Lung microvascular endothelial cell (primary cell): ENCODE measurements at places on chromosomes 1 and 21. TPM values are rescaled to one million over a fixed set of nuclear protein-coding genes. Genes with fewer than 3 reads are reported as not detected.

MCOLN3 gene
- total RNA-seq = not detected in 2 replicates

DNA sequence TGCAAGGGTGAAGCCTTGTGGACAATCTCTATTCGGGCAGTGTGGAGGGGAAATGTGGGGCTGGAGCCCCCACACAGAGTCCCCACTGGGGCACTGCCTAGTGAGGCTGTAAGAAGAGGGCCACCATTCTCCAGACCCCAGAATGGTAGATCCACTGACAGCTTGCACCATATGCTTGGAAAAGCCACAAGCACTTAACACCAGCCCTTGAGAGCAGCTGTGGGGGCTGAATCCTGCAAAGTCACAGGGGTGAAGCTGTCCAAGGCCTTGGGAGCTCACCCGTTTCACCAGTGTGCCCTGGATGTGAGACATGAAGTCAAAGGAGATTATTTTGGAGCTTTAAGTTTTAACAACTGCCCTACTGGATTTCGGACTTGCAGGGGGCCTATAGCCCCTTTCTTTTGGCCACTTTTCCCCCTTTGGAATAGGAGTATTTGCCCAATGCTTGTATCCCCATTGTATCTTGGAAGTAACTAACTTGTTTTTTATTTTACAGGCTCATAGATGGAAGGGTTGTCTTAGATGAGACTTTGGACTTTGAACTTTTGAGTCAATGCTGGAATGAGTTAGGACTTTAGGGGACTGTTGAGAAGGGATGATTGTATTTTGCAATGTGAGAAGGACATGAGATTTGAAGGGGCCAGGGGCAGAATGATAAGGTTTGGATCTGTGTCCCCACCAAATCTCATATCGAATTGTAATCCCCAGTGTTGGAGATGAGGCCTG lies 16.3 kb upstream of the COL6A1 start:
- DNase-seq = no peak

GPR89B gene
- 12.4 and 14.7 TPM in 2 replicates for total RNA-seq

- peak; percentile 30 for DNase-seq
These were observed 895.0 kb upstream of the B3GALT2 start for GRCh38 chr1:194081444-194081843.

DNA sequence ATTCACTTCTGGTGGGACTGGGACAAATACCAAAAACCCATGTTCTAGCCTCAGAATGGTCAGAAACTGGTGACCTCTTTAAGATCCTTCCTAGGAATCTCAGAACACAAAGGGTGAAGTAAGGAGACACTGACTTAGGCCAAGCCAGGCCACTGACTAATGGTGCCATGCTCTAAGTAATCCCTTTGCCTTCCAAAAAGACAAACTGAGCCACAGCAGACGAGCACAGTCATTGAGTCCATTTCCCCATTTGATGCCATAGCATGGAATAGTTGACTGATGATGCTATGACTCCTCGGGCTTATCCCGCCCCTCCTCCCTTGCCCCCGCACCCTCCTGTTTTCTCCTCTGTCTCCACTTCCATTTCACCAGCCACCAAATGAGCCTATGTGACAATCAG lies 145.8 kb upstream of the ZNF648 start:
- DNase-seq = no peak

DNA sequence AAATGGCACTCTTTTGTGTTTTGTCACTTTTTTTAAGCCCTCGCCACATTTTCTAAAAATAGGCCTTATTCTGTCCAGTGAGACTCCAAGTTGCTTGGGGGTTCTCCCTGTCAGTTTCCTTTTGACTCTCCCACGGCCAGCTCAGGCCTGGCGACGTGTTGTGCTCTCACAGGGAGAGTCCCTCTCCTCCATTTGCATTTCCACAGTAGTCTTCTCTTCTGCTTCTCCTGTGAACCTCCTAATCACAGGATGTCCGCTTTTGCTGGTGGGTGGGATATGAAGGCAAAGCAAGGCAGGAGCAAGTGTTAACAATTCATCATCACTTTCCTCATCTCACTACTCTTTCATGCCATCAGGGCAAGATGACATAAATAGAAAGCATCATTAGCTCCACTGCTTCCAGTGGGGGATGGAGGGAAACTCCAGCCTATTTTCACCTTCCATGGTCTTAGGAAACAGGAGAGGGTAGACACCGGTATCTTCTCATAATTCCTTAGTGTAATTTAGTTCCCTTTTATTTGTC lies 99.8 kb downstream of the INTS7 start:
- DNase-seq = no peak

- no peak for DNase-seq
These were observed 69.8 kb upstream of the PGBD5 start for GRCh38 chr1:230495891-230496385.

- no peak for DNase-seq
These were observed 136.2 kb upstream of the ZBTB40 start for GRCh38 chr1:22315315-22316078.

DNA sequence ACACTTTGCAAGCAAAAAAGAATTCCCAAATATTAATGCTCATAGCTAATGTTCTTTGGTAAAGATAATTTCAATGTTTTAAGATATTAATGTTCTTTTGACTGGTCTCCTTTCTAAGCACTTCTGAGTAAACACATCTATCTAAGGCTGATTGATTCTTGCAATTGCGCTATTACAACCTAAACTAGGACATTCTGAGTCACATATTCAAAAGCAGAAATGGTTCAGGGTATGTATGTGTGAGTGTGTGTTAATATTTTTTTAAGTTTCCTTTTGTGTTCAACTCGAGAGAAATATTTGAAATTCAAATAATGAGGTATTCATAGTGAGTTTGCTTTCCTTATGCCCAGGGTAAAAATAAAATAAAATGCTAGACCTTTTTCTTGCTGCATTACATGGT lies 203.6 kb upstream of the GRIK3 start:
- no peak for DNase-seq

GRCh38 chr1:47663286-47663685 lies 225.4 kb downstream of the FOXD2 start:
- DNase-seq = no peak

- no peak for DNase-seq
These were observed 222 bp upstream of the GIPC2 start for GRCh38 chr1:78045563-78045925.

TAF12 gene
- total RNA-seq = 17.9 and 22.6 TPM in 2 replicates

GRCh38 chr1:110676970-110677369 lies 2.2 kb upstream of the KCNA3 start:
- DNase-seq = no peak

GRCh38 chr1:193539731-193540459 lies 353.5 kb upstream of the B3GALT2 start:
- DNase-seq = no peak

DNA sequence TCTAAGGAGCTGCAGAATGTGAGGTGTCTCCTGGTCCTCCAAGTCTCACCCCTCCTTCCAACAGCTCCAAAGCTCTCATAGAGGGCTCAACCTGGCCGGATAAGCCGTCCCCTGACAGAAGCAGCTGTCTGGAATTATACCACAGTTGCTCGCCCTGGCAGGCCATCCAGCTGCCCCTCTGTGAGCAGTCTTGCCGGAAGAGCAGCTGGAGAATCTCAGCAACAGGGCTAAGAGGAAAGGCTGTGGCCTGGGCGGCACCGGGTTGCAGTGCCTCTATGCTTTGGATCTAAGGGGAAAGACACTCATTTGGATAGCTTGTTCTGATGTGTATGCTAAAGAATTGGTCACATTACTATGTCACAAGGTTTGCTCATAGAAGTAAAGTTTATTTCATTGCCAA lies 12.4 kb downstream of the TMCC2 start:
- no peak for DNase-seq

DNA sequence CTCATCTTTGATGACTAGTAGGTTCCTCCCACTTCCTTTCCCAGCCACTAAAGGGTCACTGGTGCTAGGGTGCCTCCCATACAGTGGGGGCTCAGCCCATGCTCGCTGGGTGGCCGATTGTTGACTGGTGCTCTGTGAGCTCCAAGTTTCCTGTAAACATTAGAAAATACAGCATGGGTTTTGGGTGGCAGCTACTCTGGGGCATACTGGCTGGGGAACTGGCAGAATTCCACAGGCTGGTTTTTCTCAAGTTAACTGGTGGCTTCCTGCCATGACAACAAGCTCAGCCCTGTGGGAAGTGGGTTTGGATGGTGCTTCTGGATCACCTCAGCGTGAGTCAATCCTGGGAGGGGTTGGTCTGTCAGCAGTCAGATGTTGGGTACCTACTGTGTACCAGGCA lies 28.7 kb upstream of the CRNN start:
- no peak for DNase-seq

ZNF593OS gene
- total RNA-seq = not detected in 2 replicates

- DNase-seq = no peak
These were observed 55.0 kb downstream of the TRABD2B start for GRCh38 chr1:47942240-47942629.

DNA sequence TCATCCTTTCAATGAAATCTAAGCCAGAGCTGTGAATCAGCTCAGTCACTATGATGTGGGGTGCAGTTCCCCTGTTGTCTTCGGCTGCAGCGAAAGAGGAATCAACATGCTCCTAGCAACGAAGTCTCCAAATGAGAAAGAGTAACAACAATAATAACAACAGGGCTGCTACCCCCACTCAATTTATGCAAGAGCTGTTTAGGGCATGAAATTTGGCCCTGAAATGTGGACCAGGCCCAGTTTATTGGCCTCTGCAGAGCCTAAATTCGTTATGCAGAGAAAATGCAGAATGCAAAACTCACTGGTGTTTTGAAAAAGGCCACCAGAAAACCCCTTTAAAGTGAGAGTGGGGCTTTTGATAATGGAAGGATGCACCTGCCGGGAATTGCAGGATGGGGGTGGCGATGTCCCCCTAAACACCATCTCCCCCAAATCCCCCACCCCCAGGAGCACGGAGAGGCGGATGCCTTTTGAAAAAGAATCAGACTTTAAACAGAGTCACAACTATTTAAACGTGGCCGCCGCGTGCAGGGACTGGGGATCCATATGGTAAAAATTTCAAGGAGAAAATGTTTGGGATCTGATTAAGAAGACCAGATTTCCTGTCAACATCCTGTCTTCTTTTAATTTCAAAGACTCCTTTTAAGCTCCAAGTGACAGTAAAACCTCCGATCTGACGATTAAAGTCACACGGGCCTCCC lies 1.9 kb downstream of the RUNX3 start:
- DNase-seq = no peak

VWA1 gene
- 2.2 and 5.0 TPM in 2 replicates for total RNA-seq

DNA sequence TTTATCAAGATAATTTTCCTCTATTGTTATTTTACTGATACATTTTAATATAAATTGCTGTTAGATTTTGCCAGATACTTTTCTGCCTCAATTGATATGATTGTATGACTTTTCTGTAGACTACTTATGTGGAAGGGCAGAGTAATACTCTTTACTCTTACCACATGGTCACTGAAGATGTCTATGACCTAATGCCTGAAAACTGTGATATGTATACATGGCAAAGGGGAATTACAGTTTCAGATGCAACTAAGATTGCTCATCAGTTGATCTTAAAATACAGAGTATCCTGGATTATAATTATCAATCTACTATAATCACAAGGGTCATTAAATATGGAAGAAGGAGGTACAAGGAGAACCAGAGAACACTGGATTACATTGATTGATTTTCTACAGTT lies 1528.0 kb downstream of the BRINP3 start:
- no peak for DNase-seq

FBXO2 gene
- 2.2 and 3.5 TPM in 2 replicates for total RNA-seq

GRCh38 chr1:8408151-8408839 lies 90.4 kb downstream of the SLC45A1 start:
- peak; percentile 90 for DNase-seq

DNA sequence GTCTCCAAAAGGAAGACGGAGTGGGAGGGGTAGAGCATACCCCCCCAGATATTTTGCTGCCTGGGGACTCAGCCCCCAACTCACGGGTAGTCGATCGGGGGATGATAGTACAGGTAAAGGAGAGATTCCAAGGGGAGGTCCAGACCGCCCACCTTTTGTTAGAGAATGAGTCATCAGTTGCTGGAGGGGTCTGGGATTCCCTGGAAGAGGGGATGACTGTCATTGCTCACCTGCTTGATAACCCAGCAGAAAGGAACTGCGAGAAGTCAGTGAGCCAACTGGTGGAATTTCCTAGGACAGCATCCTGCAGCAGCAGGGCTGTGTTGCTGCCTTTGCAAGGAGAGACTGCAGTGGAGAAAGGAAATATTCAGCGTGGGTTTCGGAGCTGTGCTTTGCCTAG lies 64.4 kb downstream of the MACF1 start:
- DNase-seq = no peak

DNA sequence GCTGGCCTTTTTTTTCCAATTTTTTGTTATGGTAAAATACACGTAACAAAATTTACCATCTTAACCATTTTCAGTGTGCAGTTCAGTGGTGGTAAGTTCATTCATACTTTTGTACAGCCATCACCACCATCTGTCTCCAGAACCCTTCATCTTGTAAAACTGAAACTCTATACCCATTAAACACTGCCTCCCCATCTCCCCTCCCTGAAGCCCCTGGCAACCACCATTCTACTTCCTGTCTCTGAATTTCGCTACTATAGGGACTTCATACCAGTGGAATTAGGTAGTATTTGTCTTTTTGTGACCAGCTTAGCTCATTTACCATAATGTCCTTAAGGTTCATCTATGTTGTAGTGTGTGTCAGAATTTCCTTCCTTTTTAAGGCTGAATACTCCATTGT lies 8.7 kb downstream of the PKNOX1 start:
- no peak for DNase-seq

DNA sequence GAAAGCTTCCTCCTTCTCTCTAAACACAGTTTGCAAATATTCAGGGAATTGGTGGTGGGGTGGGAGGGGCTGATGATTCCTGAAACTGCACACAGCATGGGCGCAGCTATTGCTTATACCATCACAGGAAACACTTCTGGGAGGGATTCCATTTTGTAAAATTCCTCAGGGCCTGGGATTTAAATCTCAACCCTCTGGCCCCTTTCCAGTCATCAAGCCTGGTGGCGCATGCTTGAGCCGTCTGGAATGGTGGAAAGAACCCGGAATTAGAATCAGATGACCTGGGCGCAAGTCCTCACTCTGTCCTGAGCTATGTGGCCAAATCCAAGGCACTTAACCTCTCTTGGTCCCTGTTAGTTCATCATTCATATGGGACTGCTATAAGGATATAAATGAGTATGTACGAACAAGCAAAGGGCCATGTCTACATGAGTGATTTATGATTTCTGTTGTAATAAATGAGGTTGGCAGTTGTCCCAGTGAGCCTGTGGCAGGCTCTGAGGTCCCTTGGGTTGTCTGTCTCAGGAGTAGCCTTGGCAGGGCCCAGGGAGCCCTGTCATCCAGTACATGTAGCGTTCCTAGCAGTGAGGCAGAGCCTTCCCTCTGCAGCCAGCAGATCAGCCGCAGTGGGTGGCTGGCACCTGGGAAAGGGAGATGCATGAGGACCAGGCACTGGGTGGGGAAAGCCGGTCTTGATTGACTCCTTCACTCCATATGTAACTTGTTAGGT lies 72.0 kb downstream of the MAN1C1 start:
- DNase-seq = no peak

DNA sequence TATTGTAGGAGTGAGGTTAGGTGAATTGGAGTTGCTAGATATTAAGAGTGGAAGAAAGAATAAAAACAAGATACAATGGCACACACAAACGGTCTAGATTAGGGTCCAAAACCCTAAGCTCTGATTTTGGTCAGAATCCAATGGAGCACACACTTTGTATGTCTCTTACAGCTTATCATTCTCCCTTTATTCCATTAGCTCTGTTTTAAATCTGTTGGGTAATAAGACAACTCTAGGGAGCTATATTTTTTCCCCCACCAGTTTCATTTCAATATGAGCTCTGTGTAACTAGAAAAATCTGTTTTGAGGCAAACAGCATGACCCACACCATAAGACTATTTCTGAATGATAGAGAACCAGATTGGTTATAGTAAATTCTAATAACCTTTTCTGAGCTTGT lies 465.6 kb downstream of the ADGRL2 start:
- no peak for DNase-seq
